ENCODE measurements at places on chromosomes 11 and 22. TPM values are rescaled to one million over a fixed set of nuclear protein-coding genes. Genes with fewer than 3 reads are reported as not detected.

DNA sequence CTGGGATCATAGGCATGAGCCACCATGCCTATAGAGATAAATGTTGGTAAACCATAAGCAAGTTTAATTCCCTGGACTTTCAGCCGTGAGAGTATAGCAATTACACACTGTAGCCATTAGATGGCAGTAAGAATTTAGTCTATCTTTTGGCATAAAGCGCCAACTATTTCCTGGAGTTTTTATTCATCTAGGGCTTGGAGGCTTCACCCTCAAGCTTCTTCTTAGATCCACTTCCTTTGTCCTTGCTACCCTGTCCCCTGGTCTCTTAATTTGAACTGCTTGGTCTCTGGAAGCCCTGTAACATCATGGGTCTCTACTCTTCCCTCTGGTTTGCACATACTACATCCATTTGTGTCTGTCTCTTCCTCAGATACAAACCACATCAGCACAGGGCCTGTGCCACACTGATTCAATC, 38.2 kb downstream of the OR10A6 start:
- peaks cover 6% of the 10 kb centered on the region for H3K4me1 ChIP-seq
- H3K27me3 ChIP-seq: peaks cover 14% of the 10 kb centered on the region
- H3K4me3 ChIP-seq: no peak overlapping the region
- no peak for DNase-seq

GRCh38 chr11:68206211-68206610, 6.9 kb downstream of the KMT5B start:
- no peak for DNase-seq
- H3K4me1 ChIP-seq: peaks cover 69% of the 10 kb centered on the region
- H3K27me3 ChIP-seq: no peaks in the 10 kb centered on the region
- H3K36me3 ChIP-seq: no peaks in the 10 kb centered on the region
- no peak overlapping the region for H3K4me3 ChIP-seq

DNA sequence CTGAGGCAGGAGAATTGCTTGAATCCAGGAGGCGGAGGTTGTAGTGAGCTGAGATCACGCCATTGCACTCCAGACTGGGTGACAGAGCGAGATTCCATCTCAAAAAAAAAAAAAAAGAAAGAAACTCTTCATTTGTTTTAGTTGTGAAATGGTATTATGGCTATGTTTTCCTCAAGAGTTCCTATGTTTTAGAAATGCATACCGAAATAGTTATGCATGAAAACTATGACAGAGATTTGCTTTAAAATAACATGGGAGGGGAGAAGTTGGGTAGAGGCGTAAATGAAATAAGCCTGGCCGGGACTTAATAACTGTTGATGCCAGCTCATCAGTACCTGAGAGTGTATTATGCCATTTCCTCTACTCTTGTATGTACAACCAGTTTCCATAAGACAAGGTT, 48.3 kb downstream of the FEZ1 start:
- no peak for DNase-seq
- no peak overlapping the region for H3K27ac ChIP-seq
- no peak overlapping the region for H3K4me3 ChIP-seq
- no peaks in the 10 kb centered on the region for H3K27me3 ChIP-seq
- peaks cover 47% of the 10 kb centered on the region for H3K4me1 ChIP-seq

DNA sequence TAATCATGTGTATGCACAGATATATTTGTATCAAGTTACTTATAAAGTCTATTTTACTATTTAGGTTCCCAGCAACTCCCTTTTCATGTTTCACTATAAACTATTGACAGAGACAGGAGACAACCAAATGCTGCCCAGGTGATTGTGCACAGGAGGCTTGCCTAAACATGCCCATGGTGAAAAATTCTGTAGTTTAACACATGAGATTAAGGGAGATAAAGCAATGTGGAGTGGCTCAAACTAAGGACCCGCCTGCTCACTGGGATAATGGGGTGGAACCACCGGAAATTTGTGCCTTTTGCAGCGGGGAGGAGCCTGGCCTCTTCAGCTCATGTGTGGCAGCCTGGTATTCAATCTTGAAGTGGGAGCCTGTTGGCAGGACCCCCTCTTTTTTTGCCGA, 459.5 kb upstream of the CNTN5 start:
- no peak for DNase-seq
- no peak overlapping the region for H3K27ac ChIP-seq
- no peak overlapping the region for H3K4me3 ChIP-seq
- H3K36me3 ChIP-seq: no peaks in the 10 kb centered on the region
- no peaks in the 10 kb centered on the region for H3K27me3 ChIP-seq
- H3K4me1 ChIP-seq: peaks cover 15% of the 10 kb centered on the region

DNA sequence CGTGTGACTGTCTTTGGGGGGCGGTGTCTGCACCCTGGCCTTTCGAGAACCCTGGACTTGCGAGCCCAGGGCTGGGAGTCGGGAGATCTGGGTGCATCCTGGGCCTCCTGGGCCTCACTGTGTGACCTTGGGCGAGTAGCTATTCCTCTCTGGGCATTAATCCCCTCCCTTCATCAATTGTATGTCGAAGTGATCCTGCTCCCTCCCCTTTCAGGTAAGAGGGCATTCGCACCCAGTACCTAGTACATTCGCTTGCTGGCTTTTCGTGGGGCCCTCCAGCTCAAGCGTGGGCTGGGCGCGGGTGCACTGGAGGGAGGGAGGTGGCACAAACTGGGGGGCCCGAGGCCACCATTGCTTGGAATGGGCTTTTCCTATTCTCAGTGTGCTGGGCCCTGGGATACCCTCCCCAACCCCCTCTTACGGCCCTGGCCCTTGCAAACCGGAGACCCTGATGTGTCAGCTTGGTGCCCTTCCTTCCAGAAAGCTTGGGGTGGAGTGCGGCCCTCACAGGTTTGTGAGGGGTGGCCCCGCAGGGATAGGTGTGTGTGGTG, 530 bp downstream of the USP35 start:
- DNase-seq: no peak
- H3K27me3 ChIP-seq: no peaks in the 10 kb centered on the region
- H3K27ac ChIP-seq: no peak overlapping the region

- DNase-seq: no peak
- H3K27ac ChIP-seq: no peak overlapping the region
- H3K27me3 ChIP-seq: peaks cover 8% of the 10 kb centered on the region
- peaks cover 24% of the 10 kb centered on the region for H3K4me1 ChIP-seq
- no peak overlapping the region for H3K4me3 ChIP-seq
Observed at GRCh38 chr11:116085031-116085635, 580.9 kb upstream of the CADM1 start.

DNA sequence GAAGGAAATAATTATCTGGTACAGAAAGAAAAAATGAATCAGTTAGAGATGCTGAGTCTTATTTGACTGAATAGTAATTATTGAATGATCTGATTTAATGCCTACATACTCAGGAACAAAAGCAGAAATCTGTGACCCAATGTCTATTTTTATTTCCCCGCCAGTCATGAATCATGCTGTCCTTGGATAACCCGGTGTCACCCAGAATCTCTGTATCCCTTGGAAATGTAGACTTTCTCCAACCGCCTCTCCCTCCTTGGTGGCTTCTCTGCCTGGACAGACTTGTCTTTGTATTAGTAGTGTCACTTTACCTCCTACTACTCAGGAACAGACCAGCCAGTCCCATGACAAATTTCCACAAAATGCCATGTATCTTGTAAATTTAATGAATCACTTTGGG, 173.3 kb upstream of the PDGFD start:
- no peak for DNase-seq
- peaks cover 5% of the 10 kb centered on the region for H3K4me1 ChIP-seq
- peaks cover 5% of the 10 kb centered on the region for H3K36me3 ChIP-seq

GRCh38 chr11:106087815-106088435, 10.5 kb downstream of the AASDHPPT start:
- H3K4me3 ChIP-seq: no peak overlapping the region
- no peak overlapping the region for H3K27ac ChIP-seq
- DNase-seq: peak; percentile 42
- peaks cover 15% of the 10 kb centered on the region for H3K4me1 ChIP-seq

- no peak overlapping the region for H3K27ac ChIP-seq
- H3K27me3 ChIP-seq: no peaks in the 10 kb centered on the region
- peaks cover 21% of the 10 kb centered on the region for H3K4me1 ChIP-seq
- H3K4me3 ChIP-seq: no peak overlapping the region
Observed at GRCh38 chr11:64276653-64277431, 7.6 kb downstream of the BAD start.

DNA sequence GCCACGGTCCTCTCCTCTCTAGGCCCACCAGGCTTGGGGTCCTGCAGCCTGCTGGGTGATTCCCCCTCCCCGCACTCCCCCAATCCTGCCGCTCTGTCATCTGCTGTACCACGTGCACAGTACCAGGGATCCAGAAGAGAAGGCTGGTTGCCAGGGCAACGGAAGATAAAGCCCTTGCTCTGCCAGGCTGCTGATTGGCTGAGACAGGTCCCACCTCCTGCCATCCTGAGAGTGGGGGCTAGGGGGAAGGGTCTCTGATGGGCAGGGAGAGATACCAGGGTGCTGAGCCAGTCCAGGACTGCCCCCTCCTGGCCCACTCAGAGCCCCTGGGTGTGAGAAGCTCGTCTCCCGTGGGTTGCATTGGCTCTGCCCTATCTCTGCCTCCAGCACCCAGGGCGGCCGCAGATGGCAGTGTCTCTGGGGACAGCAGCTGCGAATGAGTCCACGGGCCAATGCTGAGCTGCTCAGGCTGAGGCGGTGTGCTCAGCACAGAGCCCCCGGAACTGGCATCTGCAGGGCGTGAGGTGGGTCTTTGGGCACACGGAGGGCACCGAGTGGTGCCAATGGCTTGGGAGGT, at the start of gene SMIM45:
Gene SMIM45 (plus strand): TSS at position 253 of the 577 bp plus-strand sequence.
- DNase-seq: peak; percentile 58
- H3K4me3 ChIP-seq: no peak within 1 kb of the TSS
- H3K4me1 ChIP-seq: peaks cover 26% of the 10 kb centered on the region
- 0 out of 2 replicates have a peak within 1 kb of the TSS, but pooled peaks have one; percentile 32 for H3K27ac ChIP-seq
- no peaks in the 10 kb centered on the region for H3K36me3 ChIP-seq

Gene SLC5A4
- total RNA-seq: 0.09 TPM

Gene LRRN4CL
- 0.16 TPM for total RNA-seq

Gene GSTT2B
- total RNA-seq: 23.2 TPM

Gene EHF
- total RNA-seq: 0.60 TPM

Gene PARVG
- 0.94 TPM for total RNA-seq

Measured in WTC11 (cell line).